ENCODE measurements at places on chromosomes 2 and 18.

DNA sequence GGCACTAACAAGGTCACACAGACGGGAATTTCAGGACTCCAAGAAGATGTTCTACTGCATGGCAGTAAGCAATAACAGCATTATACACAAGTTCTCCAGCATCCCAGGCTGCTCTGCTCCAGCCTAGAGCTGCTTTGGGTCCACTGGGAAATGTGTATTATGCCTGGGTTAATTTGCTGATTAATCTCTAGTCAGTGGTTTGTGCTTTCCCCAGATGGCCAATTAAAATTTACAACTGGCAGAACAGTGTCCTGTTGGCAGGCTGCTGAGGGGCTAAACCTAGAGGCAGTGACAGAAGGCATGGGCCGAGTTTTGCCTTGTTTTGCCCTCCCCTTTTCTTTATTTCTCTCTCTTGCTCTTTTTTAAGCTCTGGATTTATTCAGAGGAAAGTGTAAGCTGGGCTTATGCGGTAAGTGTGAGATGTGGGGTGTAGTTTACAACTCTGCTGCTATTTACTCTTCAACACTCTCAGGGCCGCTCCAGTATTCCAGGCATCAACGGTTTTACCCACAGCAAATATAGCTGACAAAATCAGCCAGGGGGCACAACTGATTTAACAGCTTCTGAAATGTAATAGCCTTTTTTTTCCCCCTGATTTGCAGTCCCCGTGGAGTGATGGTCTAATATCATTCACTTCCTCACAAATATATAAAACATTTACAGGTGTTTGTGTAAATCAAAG, 348.0 kb downstream of the GPD2 start:
- no peak for DNase-seq

GRCh38 chr2:100641125-100641435, 78.3 kb downstream of the PDCL3 start:
- DNase-seq = no peak

GRCh38 chr2:200274116-200275075, 32.1 kb upstream of the SPATS2L start:
- no peak for DNase-seq

GRCh38 chr2:178419123-178419522, 31.9 kb downstream of the PRKRA start:
- DNase-seq = no peak

- DNase-seq = no peak
Measured at GRCh38 chr2:4096978-4097766, 393.8 kb downstream of the DCDC2C start.

DNA sequence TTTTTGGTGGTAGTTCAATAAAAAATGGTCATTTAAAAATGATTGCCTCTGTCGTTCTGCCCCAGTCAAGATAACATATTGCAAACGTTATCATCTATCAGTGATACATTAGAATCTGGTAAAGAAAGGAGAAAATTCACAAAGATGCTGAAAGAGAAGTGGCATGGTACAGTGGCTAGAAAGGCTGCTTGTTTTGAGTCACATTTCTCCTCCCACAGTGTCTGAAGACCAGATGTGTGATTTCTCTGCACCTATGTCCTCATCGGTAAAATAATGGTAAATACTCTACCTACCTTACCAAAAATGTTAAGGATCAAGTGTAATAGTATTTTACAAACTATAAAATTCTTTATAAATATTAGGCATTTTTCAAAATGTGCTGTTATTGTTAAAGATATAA, 76.1 kb upstream of the NOSTRIN start:
- DNase-seq = no peak

GRCh38 chr18:67342159-67342558, 174.4 kb downstream of the DSEL start:
- no peak for DNase-seq

DNA sequence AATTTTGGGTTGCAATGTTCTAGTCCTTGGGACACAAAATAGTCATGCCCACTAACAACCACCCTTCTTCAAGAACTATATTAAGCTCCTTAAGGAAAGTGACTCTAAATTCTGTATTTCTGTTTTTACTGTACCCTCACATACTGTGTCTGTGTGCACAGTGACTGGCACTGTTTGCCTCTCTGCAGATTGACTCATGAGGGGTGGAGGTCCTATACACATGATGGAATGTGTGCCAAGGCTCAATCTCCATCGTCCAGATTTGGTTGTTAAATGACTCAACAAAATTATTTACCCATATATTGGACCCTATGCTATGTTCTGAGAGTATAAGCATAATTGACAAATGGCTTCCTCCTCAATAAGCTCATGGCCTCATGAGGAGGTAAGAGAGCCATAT, 126.6 kb upstream of the CWC22 start:
- DNase-seq = no peak

DNA sequence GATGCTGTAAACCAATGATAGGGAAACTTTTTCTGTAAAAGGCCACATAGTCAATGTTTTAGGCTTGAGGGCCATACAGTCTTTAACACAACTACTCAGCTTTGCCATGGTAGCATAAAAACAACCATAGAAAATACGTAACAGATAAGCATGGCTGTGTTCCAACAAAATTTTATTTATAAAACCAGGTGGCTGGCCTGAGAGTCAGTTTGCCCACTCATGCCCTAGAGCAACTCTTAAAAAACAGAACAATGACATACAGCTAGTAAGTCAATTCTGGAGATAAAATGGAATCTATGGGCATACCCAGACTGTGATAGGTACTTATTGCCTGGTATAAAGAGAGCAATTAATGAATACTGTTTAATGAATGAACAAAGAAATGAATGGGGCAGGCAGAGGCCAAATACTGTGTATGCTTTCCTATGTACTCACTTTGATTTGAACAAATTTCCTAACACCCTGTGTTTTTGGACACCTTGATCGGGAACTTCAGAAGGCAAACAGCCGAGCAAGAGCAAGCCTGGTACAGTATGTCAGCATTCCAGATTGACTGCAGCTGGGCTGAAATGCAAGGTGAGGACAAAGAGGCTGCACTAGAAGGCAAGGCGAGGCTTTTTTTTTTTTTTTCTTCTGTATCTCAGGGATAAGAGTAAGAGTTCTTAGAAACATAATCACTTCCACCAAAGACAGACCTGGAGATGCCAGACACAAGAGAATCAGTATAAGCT, 315.3 kb downstream of the CLIP4 start:
- DNase-seq = no peak

DNA sequence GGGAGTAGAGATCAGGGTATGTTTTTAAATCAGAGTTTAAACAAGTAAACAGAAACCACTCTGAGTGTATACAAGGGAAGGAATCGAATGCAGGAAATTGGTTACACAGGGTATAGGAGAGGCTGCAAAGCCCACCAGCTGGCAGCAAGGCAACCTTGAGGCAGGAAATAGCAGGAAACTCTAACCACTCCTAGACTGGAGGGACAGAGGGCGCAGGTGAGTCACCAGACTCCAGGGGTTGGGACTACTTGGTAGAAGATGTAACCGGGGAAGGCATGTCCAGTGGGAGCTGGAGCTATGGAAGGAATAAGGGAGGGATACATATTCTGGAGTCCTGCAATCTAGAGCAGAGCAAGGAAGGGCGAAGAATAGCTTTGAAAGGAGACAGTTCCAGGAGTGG, 152.3 kb downstream of the MEIS1 start:
- peak; percentile 43 for DNase-seq

- DNase-seq = no peak
Measured at GRCh38 chr2:154537843-154538450, 160.5 kb upstream of the KCNJ3 start.

DNA sequence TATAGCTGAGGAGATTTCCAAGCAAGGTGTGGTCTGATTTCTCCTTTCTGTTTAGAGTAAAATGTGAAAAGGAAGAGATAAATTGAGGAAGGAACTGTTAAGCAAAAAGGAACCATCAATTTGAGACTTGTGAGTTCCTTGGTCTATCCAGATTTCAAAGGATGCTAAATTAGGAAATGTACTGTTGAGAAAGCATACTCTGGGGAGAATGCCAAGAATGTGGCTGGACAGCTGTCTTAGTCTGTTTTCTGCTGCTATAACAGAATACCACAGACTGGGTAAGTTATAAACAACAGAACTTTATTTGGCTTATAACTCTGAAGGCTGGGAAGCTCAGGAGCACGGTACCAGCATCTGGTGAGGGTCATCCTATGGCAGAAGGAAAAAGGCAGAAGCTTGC, 1097.2 kb downstream of the TDRD15 start:
- no peak for DNase-seq

- peak; percentile 27 for DNase-seq
Measured at GRCh38 chr18:23826850-23827620, 137.8 kb downstream of the LAMA3 start.

GRCh38 chr18:48545757-48546321, 7.0 kb downstream of the CTIF start:
- peak; percentile 82 for DNase-seq

DNA sequence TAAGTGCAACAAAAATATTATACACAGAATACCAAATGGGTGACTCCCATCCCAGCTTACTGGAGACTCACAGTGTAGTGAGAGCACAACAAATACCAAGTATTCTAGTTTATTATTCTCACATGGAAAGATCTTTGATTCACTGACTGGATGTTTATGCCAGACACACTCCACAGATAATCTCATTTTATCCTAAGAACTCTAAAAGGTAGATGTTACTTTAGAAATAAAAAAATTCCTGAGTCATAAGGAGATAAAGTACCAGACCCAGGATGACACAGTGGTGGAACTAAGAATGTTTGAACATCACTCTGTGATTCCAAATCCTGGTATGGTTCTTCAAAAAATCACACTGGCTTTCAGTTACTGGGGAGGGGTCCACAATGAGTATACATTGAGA, 136.2 kb downstream of the CDH2 start:
- DNase-seq = no peak

DNA sequence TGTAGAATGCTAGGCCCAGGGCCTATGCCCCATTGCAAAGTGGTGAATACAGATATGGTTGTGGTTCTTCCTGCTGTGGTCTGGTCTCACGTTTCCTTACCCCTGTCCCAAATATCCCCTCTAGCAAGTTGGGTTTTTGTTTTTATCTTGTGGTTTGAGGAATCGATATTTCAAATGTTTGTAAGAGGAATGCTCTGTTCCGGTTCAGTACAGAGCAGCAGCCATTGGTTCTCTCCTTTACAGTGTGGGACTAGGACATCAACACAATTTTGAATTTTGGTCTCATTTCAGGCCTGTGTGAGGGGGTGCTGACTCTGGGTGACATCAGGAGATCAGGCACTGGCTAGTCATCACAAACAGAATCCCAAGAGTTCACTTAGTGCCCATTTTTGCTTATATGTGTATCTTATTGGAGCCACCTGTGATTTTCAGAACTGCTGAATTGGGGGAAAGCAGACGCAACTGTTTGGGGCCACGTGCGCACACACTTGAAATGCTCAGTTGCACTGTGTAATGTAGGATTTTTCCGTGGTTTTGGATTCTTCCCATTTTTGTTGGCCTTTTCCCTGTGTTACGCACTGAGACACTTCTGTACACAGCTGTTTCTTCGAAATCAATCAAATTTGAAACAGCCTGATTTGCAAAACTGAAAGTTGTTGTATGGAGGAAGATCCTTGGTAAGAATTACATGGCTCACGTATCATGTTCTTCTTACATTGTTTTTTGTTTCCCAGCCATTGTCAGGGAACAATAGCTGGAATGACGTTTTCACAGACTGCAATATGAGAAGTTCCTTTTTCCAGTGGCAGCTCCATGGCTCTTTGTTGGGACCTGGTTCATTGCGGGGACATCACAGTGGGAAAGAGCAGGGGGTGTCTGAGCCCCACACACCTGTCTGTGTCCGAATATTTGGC, 8.6 kb downstream of the SH3BP4 start:
- DNase-seq = peak; percentile 68

GRCh38 chr2:172962824-172963223, 112.8 kb upstream of the MAP3K20 start:
- peak; percentile 81 for DNase-seq

DNA sequence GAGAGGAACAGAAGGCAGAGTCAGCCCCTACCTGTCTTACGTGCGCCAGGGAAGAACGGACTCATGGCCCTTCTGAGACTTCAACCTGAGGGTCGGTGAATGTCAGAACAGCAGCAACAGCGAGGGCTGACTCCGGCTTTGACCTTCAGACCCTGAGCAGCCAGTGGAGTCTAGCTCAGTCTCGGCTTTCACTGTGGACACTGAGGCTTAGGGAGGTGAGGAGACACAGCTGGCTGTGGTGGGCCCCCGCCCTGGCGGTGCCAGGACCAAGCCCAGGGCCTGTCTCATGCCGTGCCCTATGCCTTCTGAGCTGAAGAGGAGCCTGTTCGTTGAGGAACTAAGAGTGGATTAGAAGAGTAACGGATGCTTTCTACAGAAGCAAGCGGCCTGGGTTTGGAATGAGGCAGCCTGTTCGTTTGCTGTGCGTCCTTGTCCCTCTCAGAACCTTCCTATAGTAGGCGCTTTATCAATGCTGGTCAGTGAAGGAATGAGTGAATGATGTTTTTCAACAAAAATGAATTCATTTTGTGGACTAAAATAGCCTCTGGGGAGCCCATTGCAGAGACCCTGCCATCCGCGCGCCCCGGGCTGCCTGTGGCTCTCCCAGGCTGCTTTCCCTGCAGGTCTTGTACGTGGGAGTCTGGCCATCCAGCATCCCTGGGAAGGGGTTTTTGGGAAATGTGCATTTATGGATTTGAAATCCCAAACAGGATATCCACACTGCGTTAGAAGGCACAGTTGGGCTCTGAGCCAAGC, 38.9 kb downstream of the ASB1 start:
- no peak for DNase-seq

- peak; percentile 24 for DNase-seq
Measured at GRCh38 chr18:80086281-80086680, 22.8 kb upstream of the ADNP2 start.

GRCh38 chr2:125296742-125297141, 1271.7 kb downstream of the CNTNAP5 start:
- no peak for DNase-seq

DNA sequence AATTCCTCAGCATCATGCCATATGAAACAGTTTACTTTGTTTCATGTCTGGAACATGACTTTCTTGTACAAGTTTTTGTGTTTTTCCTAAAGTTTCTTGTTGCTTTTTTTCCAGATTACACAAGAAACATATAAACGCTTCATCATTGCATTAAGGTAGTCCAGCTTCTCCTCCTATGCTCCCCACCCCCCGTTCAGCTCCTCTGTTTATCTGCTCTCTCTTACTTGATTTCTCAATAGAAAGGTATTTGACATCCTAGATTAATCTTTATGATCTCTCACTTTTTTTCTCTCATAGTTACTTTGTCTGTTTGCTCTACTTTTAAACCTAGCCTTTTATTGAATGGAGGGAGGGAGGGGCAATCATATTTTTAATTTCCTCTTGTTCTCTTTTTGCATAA, 25.4 kb downstream of the SLC40A1 start:
- peak; percentile 28 for DNase-seq

DNA sequence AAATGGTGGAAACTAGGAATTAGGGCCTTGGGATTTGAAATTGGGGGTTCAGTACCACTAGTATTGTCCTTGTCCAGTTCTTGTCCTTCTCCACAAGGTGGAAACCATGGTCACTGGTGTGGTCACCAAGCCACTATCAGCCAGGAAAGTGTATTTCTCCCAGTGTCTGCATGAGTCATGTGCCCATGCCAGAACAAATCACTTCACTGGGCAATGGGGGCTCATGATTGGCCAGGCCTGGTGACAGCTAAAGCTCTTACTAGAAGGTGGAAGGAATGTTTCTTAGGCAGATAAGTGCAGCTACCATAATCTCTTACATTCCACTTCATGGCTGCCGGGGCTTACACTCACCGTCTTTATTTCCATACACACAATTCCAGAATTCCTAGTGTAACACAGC, 124.8 kb upstream of the TACR1 start:
- peak; percentile 37 for DNase-seq

- no peak for DNase-seq
Measured at GRCh38 chr2:154912215-154912614, 213.7 kb downstream of the KCNJ3 start.
